ENCODE measurements at places on chromosomes 12 and 14.

DNA sequence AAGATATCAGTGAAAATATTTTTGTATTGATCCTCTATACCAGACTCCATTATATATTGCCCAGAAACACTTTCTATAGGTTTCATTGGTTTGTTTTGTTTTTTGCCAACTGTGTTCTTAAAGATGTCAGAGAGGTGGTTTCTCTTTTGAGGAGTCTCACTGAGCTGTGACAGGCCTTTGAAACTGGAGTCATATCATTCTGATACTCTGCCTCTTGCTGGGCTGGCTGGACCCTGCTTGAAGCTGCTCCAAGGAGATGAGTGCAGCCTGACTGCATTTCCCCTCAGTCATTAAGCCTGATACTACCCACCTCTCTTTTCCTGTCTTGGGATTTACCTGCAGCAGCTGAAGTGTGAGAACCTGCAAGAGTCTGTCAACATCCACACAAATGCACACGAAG is 16.4 kb upstream of the TAS2R30 start:
- no peak for DNase-seq

DNA sequence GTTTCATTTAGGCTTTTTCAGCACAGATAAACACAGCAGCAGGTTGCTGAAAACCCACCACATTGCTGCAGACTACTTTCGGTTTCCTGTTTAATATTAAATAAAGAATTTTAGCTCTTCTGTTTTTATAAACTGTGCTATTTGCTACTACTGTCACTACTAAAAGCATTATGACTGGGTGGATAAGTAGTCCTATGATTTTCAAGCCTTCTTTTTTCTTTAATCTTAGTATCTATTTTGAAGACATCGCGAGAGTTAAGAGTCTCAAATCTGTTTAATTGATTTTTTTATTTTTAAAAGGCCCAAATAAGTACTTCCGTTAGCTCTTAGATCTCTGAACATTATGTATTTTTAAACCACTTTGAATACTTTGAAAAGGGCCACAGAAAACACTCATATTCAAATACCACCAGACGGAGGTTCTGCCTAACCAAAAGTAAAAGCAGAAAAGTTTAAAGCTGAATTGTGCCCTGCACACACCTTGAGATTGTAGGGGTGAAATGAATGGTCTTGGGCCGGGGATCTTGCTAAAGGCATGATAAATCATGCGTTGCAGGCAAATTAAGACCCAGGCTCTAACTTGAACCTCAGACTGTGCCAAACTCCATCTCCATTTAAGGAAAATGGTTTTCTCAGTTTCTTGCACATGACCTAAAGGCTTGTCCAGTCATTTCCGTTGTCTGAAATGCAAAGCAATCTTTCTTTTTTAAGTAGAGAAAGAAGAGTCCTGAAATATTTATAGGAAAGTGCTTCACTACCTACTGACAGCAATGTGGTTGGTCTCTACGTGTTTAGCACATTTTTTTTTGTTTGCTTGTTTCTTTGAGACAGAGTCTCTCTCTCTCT is 13.6 kb upstream of the FOXN3 start:
- DNase-seq, result no peak

- no peak for DNase-seq
These were observed 7.9 kb downstream of the ACADS start for GRCh38 chr12:120733574-120733973.

DNA sequence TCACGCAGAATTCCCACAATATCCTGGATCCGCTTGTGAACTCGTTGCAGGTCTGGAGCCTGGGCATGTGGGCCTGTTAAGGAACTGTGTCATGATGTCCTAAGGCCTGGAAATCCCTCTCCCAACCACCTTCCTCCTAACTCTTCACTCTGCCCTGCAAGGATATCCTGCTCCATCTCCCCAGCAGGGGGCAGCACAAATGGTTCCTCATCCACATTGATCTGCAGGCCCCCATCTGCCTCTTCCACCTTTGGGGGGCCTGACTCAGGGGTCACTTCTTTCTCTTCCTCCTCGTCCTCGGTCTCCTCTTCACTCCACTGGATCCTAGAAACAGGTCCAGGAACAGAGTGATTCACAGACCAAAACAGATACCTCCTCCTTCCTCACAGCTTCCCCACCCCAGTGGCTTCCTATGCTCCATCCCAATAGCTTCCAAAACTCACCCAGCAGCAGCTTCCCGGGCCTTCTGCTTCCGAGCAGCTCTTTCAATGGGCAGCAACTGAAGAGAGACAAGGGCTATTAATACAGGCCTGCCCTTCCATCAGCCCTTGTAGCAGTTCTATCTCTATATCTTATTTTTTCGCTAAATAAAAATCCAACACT is 4.5 kb downstream of the NOP2 start:
- DNase-seq, result no peak

GRCh38 chr12:117031843-117032592 is 67.2 kb downstream of the TESC start:
- no peak for DNase-seq

GRCh38 chr12:13114251-13115052 is 11.0 kb upstream of the GSG1 start:
- DNase-seq, result no peak

- DNase-seq, result no peak
These were observed 51.3 kb upstream of the AMIGO2 start for GRCh38 chr12:47131011-47131410.

DNA sequence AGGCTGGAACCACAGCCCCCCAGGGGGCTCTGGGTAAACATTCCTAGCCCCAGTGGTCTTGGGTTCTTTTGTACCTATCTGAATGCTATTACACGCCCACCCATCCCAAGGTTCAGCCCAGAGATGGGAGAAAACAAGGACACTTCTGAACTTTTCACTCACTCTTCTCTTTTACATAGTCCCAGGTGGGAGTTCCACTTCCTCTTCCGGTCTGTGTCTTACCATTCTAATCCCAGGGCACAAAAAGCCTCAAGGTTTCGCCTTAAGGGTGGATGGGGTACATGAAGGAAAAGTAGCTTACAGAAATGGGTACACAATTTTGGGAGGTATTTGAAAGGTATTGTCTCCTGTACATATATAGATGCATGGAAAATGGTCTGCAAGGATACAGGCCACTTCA is 79.0 kb downstream of the TMEM30B start:
- no peak for DNase-seq

- no peak for DNase-seq
These were observed 230.8 kb downstream of the FOXN3 start for GRCh38 chr14:89185919-89186855.

DNA sequence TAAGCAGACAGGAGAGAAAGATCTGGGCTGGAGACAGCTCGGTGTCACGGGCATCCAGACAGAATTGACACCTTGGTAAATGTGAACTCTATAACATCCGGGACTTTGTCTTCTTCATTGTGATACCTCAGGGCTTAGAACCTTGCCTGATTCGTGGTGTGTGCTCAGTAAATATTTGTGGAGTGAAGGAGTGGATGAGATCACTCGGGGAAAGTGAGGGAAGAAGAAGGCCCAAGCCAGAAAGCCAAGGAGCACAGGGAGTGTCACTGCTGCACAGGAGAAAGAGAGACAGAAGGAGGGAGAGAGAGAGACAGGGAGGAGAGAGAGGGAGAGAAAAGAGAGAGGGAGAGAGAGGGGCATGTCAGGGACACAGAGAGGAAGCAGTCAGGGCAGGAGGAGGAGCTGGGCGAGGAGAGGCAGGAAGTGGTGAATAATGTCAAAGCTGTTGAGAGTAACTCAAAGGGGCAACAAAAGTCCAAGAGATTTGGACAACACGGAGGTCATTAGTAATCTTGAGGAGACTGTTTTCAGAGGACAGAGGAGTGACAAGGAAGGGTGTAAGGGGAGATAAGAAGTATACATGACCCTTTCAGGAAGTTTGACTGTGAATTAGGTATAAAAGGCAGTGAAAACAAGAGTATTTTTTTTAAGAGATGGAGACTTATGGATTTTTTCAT is 141.6 kb upstream of the MAX start:
- no peak for DNase-seq

- DNase-seq, result no peak
These were observed 22.4 kb upstream of the PDE1B start for GRCh38 chr12:54526812-54527630.

DNA sequence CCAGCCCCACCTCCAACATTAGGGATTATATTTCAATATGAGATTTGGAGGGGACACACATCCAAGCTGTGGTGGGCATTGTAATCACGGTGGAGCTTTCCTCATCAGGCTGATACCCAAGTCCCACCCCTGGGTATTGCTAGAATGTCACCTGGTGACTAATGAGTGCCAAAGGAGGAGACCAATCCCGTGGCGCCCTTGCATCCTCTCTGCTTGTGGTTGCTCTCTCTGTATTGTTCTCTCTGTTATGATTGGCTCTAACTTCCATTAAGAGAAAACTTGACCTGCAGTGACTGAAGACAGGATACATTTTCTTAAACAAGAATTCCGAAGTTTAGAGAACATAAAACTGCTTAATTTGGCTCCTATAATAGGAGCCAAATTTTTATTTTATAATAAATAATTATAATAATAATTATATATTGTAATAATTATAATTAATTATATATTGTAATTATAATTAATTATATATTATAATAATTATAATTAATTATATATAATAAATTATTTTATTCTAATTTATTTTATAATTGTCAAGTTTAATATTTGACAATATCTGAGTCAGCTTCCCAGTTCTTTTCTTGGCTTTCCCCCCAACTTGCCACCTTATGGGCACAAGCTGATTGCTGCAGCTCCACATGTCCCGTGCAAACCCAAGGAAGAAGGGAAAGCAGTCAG is 420.1 kb downstream of the DIO2 start:
- DNase-seq, result no peak

DNA sequence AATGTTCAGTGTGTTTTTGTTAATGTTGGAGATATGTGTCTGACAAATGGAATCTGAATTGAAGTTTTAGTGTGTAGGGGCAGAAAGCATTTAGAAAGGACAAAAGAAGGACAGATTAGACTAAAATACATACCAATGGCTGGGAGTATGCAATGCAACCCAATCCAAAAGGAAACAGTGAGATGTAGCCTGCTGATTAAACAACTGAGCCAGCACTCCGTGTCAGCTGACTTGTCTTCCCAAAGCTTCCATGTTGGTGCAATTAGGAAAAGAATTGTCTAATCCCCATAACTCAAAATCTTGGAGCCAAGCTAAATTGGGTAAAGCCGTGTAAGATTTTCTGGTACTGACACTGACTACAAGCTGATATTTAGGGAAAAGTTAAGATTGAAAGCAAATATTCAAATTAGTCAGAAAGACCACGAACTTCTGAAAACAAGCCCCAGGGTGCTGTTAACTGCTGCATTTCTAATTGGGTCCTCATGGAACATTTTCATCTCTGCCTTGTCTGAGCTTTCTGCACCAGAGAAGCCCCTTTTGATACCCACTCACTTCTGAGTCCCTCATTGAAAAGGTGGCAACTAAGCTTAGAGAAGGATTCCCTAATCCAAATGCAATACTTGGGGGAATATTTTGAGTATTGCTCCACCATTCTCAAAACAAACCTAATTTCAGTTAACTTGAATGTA is 109.1 kb downstream of the DAD1 start:
- DNase-seq, result no peak

DNA sequence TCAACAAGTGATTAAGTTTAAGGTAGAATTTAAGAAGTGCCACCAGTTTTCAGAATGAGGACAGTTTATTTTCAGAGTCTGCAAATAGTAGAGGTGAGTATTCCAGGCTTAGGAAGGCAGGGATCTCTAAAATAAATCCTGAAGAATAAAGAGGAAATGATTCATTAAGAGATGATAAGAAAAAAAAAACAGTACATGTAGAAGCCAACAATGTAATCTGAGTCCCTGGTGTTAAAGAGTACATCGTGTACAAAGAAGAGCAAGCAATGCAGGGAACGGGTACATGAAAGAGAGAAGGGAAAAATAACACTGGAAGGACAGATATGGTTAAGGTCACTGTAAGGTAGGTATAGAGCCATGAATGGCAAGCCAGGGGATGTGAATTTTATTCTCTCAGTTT is 95.2 kb upstream of the FOXG1 start:
- DNase-seq, result no peak

DNA sequence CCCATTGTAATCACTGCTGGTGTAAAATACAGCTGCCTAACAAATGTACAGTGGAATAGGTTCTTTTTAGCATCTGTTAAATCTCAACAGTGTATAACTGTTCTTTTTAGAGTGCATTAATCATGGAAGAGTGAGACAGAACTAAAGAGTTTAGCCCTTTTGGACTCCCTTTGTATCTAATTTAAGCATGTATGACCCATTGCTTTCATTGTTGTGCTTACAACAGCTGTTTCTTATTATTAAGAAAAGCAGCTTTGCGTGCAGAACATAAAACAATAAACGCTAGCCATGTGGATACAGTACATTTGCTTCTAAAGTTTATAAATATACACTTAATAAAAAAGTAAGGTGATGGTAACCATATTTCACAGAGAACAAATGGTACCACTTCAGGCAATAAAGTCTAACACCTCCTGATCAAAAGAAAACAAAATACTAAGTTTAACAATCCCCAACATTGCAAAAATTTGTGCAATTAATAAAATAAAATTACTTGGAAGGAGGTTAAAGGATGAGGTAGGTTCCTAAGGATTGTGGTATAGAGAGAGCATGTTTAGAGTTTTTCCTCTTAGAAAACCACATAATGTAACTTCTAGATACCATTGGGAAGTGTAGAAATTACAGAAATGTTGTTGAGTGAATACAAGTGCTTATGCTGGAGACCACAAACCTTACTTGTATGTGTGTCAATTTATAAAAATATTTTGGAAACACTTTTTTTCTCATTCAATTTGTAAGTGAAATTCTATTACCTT is 448.7 kb downstream of the SLC6A15 start:
- no peak for DNase-seq

GRCh38 chr14:55416866-55417265 is 5.2 kb upstream of the ATG14 start:
- no peak for DNase-seq
